ENCODE measurements at places on chromosomes 4 and X.

- no peak for DNase-seq
These were observed 50.0 kb upstream of the TBC1D9 start for GRCh38 chr4:140806163-140806562.

GRCh38 chr4:168712316-168712890 is 215.6 kb downstream of the PALLD start:
- DNase-seq, result no peak

- DNase-seq, result no peak
These were observed 4.6 kb downstream of the FAT4 start for GRCh38 chr4:125319311-125319710.

DNA sequence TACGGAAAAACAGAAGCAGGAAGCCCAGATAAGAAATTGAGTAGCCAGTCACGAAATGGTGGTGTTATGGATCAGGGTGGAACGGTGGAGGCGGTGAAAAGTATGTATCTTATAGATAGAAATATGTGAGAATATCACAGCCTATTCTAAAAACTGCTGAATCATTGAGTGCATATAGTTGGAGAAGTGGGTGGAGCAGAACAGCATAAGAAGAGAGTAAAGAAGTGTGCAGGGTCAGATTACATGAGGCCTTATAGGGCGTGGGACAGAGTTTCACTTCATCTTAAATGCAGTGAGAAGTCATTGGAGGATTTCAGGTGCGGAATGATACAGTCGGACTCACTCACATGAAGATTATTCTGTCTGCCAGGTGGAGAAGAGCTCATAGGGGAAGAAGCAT is 293.1 kb downstream of the TRIML1 start:
- DNase-seq, result no peak

- DNase-seq, result no peak
These were observed 291.0 kb upstream of the HAND2 start for GRCh38 chr4:173821036-173821435.

DNA sequence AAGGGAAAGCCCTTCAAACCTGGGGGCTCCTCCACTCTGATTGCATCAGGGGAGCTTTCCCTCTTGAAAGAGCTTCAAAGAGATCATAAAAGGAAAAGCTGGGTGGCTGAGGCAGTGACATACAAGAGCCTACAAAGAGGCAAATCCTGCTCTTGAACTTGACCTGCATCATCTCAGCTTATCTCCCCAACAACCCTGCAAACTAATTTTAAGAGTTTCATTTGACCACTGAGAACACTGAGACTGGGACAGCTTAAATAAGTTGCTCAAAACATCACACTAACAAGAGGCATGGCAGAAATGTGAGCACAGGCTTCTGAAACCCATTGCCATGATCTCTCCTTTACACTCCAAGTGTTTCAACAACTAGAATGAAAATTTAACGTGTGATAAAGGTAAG is 101.6 kb upstream of the PPARGC1A start:
- DNase-seq, result no peak

GRCh38 chr4:169158046-169158445 is 112.7 kb downstream of the SH3RF1 start:
- DNase-seq, result no peak

- no peak for DNase-seq
These were observed 1.1 kb downstream of the UBE2D3 start for GRCh38 chr4:102826105-102826889.

GRCh38 chrX:2717312-2717711 is 26.2 kb downstream of the CD99 start:
- DNase-seq, result no peak

DNA sequence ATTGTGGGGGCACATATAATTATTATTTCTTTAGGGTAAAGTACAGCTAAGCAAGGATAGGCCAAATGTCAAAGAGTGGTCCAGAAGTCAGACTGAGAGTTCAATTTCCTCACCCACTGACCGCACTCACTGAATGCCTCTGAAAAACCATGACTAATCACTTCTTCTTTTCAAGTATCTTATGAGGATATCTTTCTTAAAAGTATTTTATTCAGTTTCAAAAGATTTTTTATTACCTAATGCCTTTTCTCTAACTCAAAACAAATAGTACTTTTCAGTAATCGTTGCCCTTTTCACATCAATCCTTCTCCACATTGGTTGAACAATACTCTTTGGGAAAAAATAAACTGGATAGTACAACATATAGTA is 61.7 kb upstream of the CAMK2D start:
- no peak for DNase-seq

GRCh38 chr4:101232074-101232776 is 115.1 kb downstream of the PPP3CA start:
- DNase-seq, result no peak

DNA sequence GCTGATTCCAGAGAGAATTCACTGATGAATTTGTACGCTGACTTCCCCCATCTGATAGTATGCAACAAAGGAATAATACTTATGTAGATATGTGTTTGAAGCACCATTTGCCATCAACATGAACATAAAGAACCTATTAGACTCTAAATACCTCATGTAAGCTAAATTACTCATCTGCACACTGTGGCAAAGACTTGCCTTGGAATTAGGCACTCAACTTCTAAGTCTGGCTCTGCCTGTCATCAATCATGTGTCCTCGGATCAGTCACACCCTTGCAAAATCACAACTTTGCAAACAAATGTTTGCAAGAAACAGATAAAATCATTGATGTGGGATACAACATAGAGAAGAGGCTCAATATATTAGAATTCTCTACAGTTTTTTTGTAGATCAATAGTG is 169.9 kb upstream of the LDB2 start:
- no peak for DNase-seq

DNA sequence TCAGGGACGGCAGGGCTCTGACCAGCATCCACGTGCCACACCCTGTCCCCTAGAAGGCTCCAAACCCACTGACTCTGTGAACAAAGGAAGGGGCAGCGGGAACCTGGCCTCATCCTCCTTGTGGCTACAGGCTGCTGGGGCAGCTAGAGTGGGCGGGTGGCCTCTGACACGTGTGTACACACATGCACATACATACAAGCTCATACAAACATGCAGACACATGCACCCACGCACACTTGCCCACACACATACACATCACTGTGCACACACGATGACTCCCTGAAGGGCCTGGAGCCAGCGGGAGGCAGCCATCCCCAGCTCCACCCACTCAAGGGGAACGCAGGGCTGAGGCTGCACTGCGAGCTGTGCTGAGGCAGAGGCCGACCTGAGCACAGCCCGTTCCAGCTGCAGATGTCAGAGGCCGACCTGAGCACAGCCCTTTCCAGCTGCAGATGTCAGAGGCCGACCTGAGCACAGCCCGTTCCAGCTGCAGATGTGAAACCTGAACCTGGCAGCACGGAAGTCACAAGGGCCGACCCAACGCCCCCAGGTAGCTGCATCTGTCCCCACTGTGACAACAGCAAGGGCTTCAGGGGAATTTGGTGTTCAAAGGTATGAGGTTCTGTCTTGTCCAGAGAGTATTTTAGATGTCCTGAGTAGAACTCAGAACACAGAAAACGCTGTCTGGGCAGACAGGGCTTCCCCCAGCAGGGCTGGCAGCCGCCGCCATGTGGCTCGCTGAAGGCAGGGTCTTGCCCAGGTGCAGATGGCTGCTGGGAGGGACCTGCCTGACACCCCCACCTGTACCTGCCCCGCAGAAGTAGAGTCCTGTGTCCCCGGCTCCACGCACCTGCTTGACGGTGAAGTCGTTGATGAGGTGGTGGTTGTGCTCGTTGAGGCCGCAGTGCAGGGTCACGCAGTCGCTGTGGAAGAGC is 33.5 kb downstream of the CTBP1 start:
- no peak for DNase-seq

DNA sequence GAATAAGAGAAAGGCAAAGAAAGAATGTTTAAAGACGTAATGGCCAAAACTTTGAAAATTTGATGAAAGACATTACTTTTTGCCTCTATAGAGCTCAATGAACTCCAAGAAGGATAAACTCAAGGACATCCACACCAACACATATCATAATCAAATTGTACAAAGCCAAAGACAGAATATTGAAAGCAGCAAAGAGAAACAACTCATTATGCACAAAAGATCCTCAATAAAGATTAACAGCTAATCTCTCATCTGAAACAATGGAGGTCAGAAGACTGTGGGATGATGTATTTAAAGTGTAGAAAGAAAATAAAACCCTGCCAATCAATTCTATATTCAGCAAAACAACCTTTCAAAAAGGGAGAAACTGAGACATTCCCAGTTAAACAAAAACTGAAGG is 129.1 kb upstream of the TEX13D start:
- DNase-seq, result no peak

- DNase-seq, result no peak
These were observed 51.7 kb downstream of the BCORL1 start for GRCh38 chrX:130034178-130034577.

GRCh38 chrX:115449742-115450141 is 111.2 kb upstream of the PLS3 start:
- DNase-seq, result no peak

- no peak for DNase-seq
These were observed 3.2 kb downstream of the ARHGAP36 start for GRCh38 chrX:131061306-131061705.

DNA sequence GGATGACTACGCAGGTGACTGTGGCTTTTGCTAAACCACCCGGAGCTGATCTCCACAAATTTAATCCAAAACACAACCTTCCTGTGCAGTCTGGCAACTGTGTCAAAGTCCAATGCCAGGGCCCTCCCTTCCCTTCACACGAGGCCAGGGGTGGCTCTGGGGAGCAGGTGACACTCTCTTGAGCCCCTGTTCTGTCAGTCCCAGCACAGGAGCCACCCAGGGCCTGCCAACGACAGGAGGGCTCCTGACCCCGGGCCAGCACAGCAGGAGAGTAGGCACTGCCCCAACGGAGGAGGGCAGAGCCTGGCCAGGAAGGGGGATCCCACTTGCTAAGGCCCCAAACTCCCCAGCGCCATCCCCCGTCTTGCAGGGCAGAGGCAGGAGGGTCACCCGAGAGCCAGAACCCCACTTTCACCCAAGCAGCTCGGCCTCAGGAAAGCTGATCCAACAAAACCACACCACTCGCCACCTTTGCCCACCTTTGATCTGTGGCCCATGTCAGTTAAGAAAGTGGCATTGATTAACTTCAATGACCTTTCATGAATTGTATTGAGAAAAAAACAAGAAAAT is 44.7 kb downstream of the FAM53A start:
- DNase-seq, result no peak

DNA sequence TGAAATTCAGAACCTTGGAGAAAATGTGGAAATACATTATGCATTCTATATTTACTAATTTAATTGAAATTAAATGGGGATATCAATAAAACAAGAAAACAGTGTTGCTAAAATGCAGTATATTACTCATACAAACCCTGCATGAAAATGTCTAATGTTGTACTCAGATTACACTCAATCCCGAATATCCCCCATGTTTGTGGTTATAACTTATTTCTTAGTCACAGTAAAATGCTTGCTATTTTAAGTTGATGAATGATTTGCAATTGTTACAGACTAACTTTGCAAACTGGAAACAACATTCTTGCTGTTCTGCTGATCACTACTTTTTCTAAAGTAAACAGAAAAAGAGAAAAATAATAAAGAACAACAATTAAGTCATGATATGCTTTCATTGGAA is 33.1 kb upstream of the ANXA10 start:
- DNase-seq, result no peak

GRCh38 chr4:55730280-55730931 is 89.2 kb upstream of the EXOC1L start:
- DNase-seq, result no peak

GRCh38 chr4:24775032-24775605 is 20.3 kb upstream of the SOD3 start:
- DNase-seq, result no peak

GRCh38 chrX:124337916-124338315 is 5.5 kb downstream of the TEX13D start:
- DNase-seq, result no peak

DNA sequence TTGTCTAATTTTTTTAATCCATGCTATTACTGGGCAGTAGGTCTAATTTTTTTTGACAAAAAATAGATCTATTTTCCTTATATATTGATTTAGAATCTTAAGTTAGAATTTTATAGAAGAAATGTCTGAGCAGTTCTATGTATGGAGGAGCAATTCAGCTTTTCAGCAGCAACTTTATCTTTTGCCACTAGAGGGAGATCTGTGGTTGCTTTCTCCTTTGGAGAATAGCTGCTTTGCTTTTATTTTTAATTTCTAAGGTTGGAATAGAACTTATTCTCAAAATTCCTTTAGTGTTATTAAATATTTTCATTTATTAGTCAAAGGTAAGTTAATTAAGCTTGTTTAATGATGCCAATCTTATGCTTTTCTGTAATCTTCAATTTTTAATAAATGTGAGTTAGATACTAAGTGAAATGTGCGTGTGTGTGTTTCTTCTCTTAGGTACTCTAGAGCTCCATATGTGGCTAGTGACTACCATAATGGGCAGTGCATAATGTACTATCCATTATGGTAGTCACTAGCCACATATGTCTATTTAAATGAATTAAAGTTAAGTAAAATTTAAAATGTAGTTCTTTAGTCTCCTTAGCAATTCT is 29.3 kb downstream of the FAM199X start:
- DNase-seq, result no peak

GRCh38 chr4:26023203-26023972 is 109.4 kb downstream of the SMIM20 start:
- no peak for DNase-seq

GRCh38 chr4:24862073-24862751 is 50.6 kb downstream of the CCDC149 start:
- no peak for DNase-seq

- no peak for DNase-seq
These were observed 55.7 kb upstream of the SLC7A11 start for GRCh38 chr4:138297743-138298405.

- no peak for DNase-seq
These were observed 553.3 kb upstream of the MAGEB2 start for GRCh38 chrX:29662101-29662500.

DNA sequence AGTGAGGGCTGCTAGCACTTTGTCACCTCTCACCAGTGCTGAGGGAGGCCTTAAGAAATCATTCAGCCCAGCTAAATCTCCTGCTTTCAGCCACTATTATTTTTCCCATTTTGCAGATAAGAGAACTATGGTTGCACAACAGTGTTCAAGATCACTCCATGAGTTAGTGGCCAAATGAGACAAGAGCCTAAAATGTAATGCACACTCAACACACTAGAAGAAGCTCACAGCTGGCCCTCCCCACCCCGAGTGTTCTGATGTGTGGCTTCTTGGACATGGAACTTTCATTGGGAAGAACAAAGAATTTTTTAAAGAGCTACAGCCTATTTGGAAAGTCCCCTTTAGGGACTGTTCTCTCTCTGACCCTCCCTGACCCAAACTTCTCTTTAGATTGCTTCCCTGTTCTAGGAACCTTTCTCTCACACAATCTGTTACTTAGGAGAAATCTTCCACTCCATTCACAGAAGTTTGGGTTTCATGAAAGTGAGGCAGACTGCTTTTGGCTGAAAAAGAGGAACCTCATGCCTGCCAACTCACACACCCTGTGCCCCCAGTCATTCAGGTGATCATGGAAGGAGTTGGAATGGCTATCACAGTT is 44.0 kb upstream of the CT47C1 start:
- DNase-seq, result no peak

DNA sequence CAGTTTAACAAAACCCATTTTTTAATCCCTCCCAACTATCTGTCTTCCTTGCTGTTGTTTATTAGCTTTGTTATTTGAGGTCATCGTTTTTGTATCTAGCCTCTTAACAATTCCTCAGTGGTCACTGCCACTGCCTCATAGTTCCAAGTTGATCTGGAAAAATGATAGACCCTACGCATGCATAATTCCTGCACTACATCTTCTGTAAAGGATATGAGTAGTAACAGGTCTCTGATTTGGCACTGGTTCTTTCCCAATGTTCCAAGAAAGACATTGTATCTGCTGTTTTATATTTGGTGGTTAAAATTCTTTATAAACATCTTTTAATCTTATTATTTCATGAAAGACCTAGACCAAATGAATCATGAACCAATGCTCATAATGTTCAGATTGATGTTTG is 166.6 kb downstream of the ZNF330 start:
- no peak for DNase-seq
